ENCODE measurements at places on chromosomes 4 and X.

GRCh38 chrX:7146020-7146702 is 1.4 kb upstream of the STS start:
- DNase-seq, result no peak
- H3K4me3 ChIP-seq, result no peak overlapping the region
- peaks cover 10% of the 10 kb centered on the region for H3K36me3 ChIP-seq
- H3K27ac ChIP-seq, result no peak overlapping the region
- H3K4me1 ChIP-seq, result no peaks in the 10 kb centered on the region
- no peaks in the 10 kb centered on the region for H3K27me3 ChIP-seq

GRCh38 chr4:126973201-126973600 is 659.6 kb upstream of the INTU start:
- H3K4me1 ChIP-seq, result no peaks in the 10 kb centered on the region
- no peak overlapping the region for H3K4me3 ChIP-seq
- no peak overlapping the region for H3K27ac ChIP-seq
- DNase-seq, result no peak
- H3K36me3 ChIP-seq, result no peaks in the 10 kb centered on the region

DNA sequence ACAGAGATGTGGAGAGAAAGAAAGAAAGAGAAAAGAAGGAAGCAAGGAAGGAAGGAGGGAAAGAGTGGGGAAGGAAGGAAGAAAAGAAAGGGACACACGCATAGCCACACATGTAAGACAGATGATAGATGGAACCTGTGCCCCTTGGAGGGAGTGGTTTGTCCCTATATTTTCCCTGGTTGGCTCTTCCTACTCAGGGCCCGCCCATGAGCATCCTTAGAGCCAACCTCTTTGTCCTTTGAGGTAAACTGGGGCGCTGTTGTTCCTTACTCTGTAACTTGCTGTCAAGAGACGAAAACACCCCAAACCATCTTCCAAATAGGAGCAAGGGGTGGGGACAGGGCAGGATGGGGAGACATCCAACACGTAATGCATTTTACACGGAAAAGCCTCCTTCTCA is 220.9 kb downstream of the MAML3 start:
- no peaks in the 10 kb centered on the region for H3K36me3 ChIP-seq
- H3K4me3 ChIP-seq, result no peak overlapping the region
- H3K4me1 ChIP-seq, result no peaks in the 10 kb centered on the region
- H3K27ac ChIP-seq, result no peak overlapping the region
- no peaks in the 10 kb centered on the region for H3K27me3 ChIP-seq
- no peak for DNase-seq

DNA sequence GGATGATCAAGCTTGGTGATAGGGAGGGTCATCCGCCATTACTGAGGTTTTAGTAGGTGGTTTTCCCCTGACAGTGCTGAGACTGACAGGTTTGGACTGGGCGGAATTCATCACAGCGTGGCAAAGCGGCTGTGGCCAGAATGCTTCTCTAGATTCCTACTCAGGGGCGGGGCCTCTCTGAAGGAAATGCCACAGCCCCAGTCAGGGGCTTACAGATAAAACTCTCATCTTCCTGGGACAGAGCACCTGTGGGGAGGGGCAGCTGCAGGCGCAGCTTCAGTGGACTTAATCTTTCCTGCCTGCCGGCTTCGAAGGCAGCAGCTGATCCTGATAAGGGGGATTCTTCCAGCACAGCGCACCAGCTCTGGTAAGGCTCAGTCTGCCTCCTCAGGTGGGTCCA is 316.7 kb downstream of the RPA4 start:
- no peak overlapping the region for H3K27ac ChIP-seq
- peak; percentile 72 for DNase-seq
- no peak overlapping the region for H3K4me3 ChIP-seq
- H3K27me3 ChIP-seq, result no peaks in the 10 kb centered on the region

- no peak overlapping the region for H3K4me3 ChIP-seq
- H3K27me3 ChIP-seq, result no peaks in the 10 kb centered on the region
- no peak overlapping the region for H3K27ac ChIP-seq
- DNase-seq, result no peak
- no peaks in the 10 kb centered on the region for H3K4me1 ChIP-seq
- H3K36me3 ChIP-seq, result peaks cover 40% of the 10 kb centered on the region
Observed at GRCh38 chrX:113305496-113305895, 464.9 kb upstream of the AMOT start.
